Stimulated activated CD4-positive, alpha-beta T cell treated with anti-CD3 and anti-CD28 coated beads, Interleukin-1b, Interleukin-23, amount 100 ng/mL, for 1 hour (primary cell): ENCODE measurements at places on chromosomes 3 and 15.

- no peak for DNase-seq
Observed at GRCh38 chr3:194748225-194748624, 62.5 kb downstream of the FAM43A start.

- no peak for DNase-seq
Observed at GRCh38 chr3:169634618-169635236, 28.8 kb downstream of the MECOM start.

DNA sequence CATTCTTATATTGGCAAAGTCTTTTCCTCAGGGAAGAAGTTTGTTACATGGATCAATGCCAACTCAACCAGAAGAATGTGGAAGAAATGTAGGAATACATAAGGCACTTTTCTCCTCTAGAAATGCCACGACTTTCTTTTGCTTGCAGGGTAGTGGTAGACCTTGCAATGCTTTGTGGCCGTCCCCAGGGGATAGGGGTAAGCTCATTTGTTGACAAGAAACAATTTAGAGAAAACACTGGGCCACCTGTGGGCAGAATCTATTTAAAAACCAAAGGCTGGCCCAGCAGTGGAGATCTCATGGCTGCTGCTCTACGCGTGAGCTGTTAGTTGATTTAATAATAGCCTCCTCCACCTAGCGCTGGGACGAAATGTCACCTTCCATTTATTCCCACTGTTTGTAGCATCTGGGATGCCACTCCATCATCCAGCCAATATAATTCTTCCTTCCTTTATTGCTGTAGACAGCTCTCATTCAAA, 64.6 kb upstream of the PFN2 start:
- DNase-seq = no peak

DNA sequence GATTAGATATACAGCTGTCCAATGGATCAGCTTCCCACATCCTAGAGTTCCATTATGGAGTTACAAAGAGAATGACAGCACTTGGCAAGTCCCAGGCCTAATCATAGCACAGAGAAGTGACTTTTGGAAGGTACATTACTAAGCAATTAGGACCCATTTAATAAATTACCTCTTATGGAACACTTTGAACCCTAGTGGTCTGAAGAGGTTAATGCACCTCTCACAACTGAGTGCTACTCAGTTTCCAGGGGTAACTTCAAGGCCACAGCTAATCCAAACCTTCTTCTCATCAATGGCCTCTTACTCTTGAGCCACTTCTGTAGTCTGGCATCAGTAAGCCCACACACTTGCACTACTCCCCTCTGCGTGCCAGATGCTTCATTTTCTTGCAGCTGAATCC, 34.9 kb upstream of the MEIS2 start:
- DNase-seq = no peak

GRCh38 chr15:61685971-61686370, 374.3 kb downstream of the VPS13C start:
- no peak for DNase-seq

- no peak for DNase-seq
Observed at GRCh38 chr3:181327349-181327748, 337.8 kb upstream of the DNAJC19 start.

DNA sequence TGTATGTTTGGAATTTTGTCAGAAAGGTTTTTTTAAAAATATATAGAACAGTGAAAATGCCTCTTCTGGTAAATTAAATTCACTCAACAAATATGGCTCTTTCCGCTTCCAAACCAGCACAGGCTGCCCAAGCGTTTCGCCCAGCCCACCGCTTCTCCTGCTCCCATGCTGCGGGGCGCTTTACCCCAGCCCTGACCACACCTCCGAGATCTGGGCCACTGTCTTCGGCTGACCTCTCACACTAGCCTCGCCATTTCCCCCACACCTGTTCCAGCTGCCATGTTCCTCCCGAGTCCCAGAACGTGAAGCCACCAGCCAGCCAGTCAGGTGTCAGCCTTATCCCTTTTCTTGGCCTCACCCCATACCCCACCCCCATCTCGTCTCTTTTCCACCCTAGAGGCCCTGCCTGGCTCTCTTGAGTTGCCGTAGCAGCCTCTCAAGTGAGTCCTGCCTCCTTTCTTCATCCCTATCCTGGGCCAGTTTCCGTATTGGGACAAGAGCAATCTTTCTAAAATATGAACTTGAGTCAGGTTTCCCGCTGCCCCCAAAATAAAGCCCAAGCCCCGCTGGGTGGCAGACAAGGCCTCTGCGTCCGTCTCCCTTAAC, 46.5 kb downstream of the SLC12A8 start:
- no peak for DNase-seq

GRCh38 chr3:145457825-145458552, 703.0 kb downstream of the PLOD2 start:
- DNase-seq = no peak

DNA sequence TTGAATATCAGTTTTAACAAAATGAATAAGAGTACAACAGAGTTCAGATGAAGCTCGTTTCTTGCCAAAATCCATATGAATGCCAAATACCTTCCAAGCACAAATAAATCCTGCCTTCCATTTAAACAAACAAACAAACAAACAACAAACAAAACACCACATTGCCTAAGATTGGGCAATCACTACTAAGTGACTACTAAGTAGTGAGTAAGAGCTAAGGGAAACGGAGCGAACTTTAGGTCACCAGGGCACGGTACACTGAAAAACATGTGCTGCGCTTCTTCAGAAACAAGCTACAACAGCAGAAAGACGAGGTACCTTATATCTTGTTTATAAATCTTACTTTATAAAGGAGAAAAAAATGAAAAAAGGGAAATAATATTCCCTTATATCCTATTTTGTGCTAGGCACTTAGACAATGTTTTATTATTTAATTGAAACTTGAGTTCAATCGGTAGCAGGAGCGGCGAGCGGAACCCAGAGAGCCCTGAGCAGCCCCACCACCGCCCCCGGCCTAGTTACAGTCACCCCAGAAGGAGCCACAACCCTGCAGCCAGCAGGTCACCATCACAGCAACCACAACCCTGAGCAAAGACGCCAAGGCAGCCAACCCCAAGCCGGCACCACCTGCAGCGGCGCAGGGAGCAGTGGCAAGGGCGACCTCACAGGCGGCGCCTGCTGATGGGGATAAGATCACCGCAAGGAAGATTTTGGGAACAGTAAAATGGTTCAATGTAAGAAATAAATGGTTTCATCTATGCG, 216.9 kb downstream of the ZBTB20 start:
- no peak for DNase-seq

DNA sequence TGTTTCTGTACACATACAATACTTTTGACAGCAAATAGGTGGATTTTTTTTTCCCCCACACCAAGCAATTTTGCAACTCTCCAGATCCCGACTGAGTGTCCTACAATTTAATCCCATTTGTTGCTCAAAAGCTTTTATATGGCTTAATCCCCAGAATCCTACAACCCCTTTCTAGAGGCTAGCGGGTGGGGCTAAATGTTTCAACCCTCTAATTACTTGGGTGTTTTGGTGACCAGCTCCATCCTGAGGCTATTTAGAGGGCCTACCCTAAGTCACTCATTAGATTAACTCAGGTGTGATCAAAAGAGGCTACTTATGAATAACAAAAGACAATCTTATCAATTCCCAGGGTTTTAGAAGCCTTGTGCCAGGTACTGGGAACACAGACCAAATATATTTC, 21.0 kb upstream of the FBXL2 start:
- no peak for DNase-seq

- no peak for DNase-seq
Observed at GRCh38 chr15:35479423-35479822, 66.5 kb downstream of the DPH6 start.

DNA sequence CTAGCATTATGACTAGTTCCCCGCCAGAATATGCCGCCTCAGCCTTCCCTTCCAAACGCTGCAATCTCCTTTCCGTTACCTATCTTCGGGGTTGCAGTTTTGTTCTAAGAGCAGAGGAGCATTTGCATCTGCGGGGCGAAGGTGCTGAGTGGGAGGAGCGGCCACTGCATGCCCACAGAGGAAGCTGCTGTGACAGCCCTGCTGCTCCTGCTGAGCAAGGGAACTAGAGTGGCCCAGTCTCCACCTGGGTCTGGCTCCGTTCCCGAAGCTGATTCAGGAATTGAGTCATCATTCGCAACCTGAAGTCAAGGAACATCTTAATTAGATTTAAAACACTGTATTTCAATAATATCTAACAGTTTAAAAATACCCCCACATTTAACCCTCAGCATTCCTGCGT, 98.2 kb upstream of the TJP1 start:
- DNase-seq = no peak

DNA sequence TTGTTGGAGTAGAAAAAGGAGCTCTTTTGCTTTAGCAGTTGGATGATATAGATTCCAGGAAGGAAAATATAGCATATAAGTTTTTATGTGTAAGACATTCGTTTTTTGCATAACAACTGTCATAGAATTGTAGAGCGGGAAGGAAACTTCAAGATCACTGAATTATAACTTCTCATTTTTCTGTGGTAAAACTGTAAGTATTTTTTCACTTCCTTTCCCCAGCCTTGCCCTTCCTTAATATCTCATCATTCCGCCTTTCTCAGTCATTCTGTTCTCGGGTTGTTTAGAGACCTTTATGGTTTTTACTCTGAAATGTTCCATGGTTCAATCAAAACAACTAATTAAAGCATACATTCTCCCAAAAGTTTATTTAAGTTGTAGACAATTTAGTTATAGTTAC, 1.1 kb downstream of the EAF2 start:
- no peak for DNase-seq

GRCh38 chr3:169280646-169281045, 382.9 kb downstream of the MECOM start:
- no peak for DNase-seq

DNA sequence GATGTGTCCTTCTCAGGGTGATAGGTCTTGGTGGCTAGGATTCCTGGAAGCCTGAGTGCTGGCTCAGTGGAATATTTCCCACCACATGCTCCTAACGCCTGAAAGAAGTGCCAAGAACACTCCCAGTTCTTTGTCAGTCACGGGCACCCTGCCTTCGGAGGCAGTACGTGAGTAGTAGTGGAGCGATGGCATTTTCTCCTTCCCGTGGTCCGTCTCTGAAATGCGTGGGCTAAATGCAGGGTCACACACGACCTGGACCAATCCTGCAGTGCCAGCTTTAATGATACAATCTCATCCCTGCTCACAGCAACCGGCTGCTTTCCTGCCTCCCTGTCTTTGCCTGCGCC, 14.5 kb downstream of the H1-8 start:
- no peak for DNase-seq

DNA sequence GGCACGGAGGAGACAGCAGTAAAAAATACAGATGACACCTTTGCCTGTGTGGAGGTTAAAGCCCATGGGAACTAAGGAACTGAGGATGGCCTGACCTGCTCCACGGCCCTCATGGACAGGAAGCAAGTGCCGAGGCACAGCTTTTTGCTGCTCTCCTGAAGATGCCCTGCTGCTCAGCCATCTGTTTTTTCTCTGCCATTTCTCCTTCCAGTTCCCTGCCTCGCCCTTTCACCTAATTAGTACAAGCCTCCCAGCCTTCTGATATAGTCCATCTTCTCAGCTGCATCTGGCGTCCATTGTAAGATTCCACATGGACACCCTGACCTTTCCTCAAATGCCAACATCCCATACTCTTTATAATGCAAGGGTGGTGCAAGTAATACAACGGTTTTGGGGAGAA, 11.8 kb upstream of the CXCR6 start:
- no peak for DNase-seq

DNA sequence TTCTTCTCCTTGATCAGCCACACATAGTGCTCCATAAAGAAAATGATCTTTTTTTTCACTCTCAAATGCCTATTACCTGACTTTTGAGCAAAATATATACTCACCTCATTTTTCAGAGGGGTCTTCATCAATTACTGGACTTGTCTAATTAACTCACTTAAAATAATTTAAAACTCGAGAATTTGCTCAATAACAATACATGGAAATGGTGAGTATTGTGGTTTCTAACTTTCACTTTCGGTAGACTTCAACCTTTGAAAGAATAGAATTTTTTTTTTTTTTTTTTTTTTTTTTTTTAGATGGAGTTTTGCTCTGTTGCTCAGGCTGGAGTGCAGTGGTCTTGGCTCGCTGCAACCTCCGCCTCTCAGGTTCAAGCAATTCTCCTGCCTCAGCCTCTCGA, 17.7 kb upstream of the EPHB1 start:
- no peak for DNase-seq

DNA sequence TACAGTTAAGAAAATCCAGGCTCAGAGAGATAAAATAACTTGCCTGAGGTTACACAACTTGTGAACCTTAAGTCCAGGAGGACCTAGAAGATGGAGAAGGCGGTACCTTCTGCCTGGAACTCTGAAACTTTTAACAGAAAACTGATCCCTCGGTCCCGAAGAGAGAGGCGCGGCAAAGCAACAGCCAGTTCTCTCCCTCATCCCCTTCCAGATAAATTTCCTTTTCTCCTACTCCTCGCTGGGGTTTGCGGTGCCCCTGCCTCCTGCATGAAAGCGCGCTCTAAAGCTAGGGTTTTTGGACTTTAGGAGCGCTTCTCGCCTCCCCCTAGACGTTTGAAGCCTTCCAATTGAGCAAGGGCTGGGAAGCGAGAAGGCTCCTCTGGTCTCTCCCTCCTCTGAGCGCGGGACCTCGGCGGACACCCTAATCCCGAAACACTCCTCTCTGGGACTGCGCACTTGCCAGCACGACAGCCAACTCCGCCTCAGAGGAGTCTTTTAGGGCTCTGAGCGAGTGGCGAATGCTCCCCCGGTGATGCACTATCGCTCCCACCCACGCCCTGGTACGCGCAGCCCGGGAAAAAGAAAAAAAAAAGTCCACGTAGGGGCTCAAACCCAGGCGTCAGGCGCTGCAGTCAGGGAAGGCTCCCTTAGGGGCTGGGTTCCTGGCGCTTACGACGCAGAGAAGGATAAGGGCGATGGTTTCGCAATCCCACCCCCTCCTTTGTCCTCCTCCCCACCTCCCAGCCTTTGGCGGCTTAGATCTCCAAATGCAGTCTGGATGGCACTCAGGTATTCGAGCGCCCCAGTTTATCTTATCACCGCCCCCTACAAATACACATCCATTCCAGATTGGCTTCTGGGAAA, 7.9 kb upstream of the EOMES start:
- no peak for DNase-seq

DNA sequence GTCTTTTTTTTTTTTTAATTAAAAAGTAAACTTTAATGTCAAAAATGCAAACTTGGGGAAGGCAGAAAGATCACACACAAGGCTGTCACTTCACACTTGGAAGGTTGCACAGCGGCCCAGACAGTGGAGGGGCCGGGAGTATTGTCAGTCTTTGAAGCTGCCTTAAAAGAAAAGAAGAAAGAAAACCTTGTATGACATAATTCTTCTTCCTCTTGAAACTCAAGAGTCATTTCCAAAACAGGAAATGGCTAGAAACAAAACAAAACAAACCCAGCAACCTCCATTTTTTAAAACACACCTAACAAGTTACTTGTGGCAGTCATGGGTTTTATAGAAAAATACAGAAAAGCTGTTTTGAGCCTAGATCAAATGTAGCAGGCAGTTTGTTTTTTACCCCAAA, 68.1 kb upstream of the MAGI1 start:
- DNase-seq = no peak
